Esophagus muscularis mucosa (tissue), 4 donors: ENCODE measurements at places on chromosomes 4 and X.

- DNase-seq, result no peak
Measured at GRCh38 chrX:20204351-20204750, 62.4 kb downstream of the RPS6KA3 start.

- no peak for DNase-seq
Measured at GRCh38 chr4:79772510-79772909, 300.5 kb downstream of the ANTXR2 start.

DNA sequence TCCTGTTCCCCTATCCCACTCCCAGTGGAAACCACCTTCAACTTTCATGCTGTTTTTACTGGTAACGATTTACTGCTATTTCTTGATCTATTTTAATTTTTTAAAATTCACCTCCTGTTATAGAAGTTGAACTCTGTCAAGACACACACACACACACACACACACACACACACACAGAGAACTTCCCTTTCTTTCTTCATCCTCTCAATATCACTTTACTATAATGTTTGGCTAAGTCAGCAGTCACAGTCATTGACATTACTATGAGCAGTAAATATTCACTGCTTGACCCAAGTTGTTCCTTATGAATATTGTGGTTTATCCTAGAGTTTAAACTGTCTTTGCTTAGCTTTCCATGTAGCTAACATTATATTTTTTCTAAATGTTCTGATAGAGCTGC is 24.0 kb upstream of the SGMS2 start:
- DNase-seq, result no peak

- DNase-seq, result no peak
Measured at GRCh38 chr4:76296286-76296820, 10.2 kb upstream of the STBD1 start.

- DNase-seq, result peak; percentile 29
Measured at GRCh38 chr4:27154706-27155105, 294.1 kb downstream of the STIM2 start.

DNA sequence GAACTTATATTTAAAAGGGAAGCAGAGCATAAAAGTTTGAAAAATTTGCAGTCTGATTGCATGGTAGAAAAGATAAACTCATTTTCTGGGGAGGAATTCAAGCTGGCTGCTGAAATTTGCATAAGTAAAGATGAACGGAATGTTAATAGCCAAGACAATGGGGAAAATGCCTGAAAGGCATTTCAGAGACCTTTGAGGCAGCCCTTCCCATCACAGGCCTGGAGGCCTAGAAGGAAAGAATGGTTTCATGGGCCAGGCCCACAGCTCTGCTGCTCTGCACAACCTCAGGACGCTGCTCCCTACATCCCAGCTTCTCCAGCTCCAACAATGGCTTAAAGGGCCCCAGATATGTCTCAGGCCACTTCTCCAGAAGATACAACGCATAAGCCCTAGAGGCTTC is 46.9 kb upstream of the INPP4B start:
- DNase-seq, result no peak

- no peak for DNase-seq
Measured at GRCh38 chr4:123319639-123320038, 77.0 kb upstream of the SPRY1 start.

- no peak for DNase-seq
Measured at GRCh38 chr4:44675366-44675765, 2.9 kb upstream of the GUF1 start.

DNA sequence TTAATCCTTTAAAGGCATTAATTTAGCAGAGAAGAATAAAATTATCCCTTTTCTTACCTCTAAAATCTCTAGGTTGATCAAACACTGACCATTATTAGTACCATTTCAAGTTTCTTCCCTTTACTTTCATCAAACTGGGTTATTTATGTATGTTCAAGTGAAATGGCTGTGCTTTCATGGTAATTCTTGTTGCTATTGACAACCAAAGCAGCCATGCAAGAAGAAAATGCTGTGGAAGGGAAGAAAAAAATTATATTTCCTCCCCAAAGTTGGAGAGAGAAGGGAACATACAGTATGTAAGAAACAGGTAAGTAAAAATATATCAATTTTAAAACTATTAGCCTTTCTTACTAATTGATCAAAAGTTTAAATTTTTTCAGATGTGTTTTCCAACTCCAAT is 16.2 kb downstream of the NPNT start:
- no peak for DNase-seq

DNA sequence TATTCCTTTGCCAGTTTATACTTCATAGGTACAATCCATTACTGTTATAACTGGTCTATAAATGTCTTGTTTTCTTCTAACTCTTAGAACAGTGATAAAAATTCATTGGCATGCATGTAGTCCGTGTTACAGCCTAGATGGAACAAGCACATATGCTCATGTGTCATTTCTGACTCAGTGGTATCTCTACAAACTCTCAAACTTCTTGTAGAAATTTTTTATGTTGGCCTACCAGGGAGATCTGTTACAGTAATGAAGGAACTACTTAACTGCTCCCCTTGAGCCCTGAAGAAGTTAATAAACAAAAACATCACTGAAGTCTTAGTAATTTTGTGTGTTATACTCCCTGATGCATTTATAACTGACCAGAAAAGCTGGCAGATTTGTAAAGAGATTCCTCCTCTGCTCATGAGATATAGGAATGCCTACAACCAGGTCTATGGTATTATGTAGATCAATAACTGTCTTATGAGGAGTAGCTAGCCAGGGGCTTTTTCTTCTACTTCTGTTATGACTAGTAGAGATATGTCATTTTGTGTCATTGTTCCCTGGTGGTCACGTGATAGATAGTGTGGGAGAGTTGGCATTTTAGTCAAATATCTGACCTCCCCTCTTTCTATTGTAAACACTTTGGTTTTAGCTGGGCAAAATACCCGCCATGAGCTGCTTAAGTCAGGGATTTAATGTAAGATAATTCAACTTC is 53.7 kb upstream of the FAAH2 start:
- no peak for DNase-seq
